ENCODE measurements at places on chromosomes 5 and 9.

GRCh38 chr5:158303275-158303674 lies 444.3 kb upstream of the CLINT1 start:
- no peak for DNase-seq

DNA sequence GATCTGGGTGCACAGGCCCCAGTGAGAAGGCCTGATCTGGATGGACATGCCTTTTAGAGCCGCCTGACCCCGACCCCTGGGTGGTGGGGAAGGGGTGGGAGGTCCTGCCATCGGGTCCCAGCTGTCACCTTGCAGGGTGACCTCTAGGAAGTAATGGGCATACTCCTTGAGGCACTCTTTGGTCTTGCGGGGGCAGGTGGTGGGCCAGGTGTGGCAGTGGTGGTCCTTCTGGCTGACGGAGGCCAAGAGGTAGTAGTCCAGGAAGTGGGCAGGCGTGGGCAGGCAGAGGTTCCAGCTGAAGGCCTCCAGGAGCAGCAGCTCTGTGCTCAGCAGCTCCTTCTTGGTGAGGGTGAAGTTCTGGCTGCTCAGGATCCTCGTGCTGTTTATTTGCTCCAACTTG lies 30.0 kb downstream of the FABP6 start:
- DNase-seq: no peak

GRCh38 chr5:169811680-169812079 lies 168.6 kb downstream of the INSYN2B start:
- no peak for DNase-seq

- DNase-seq: no peak
These were observed 301.1 kb downstream of the PRR16 start for GRCh38 chr5:120765189-120765588.

GRCh38 chr9:126294331-126295081 lies 32.1 kb upstream of the MVB12B start:
- no peak for DNase-seq

GRCh38 chr5:80835128-80835527 lies 125.0 kb upstream of the RASGRF2 start:
- no peak for DNase-seq

DNA sequence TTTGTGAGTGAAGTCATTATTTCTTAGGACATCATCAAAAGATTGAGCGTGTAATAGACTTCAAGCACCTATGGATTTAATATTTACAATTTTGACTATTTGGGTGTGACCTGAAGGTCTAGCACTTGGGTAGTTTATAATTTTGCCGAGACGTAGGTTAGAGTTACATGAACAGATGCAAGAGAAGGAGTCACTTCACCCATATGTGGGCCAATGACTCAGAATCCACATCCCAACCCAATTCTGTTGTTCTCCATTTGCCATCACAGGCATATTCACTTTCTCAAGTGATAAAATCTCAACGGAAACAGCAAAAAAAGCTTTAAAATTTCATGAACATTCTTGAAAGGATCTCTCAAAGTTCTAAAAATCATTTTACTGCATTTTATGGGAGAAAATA lies 12.1 kb upstream of the ERAP1 start:
- no peak for DNase-seq

DNA sequence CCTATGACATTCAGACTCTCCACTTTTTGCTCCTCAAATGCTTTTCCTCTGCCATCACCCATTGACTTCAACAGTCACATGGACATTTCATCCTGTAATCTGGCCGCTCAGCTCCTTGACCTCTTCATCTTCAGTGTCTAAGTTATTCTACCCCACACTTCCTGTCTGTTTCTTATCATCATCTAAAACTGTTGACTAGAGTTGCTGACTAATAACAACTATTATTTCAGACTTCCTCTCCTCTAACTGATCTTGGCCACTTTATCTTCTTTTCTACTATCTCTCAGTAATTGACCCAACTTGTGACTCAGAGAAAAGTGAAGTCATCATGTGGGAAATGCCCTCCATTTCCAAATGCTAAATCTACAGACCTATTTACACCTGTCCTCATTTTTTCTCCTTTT lies 254.7 kb upstream of the TRPC7 start:
- peak; percentile 90 for DNase-seq

DNA sequence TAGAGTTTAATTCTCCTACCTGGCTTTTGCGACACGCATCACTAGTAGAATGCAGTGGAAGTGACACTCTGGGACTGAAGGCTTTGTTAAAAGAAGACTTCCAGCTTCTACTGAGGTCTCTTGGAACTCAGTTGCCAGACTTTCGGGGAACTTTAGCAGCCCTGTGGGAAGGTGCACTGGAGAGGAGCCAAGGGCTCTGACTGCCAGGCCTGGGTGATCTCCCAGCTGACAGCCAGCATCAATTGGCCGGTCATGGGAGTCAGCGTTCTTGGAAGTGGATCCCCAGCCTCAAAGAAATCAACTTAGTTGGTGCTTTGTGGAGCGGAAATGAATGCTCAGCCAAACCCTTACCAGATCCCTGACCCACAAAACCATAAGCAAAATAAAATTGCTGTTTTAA lies 87.1 kb downstream of the OSTF1 start:
- DNase-seq: no peak

- no peak for DNase-seq
These were observed 77.8 kb downstream of the CFAP90 start for GRCh38 chr5:7773178-7773577.

GRCh38 chr9:126398403-126399058 lies 71.9 kb downstream of the MVB12B start:
- DNase-seq: no peak

DNA sequence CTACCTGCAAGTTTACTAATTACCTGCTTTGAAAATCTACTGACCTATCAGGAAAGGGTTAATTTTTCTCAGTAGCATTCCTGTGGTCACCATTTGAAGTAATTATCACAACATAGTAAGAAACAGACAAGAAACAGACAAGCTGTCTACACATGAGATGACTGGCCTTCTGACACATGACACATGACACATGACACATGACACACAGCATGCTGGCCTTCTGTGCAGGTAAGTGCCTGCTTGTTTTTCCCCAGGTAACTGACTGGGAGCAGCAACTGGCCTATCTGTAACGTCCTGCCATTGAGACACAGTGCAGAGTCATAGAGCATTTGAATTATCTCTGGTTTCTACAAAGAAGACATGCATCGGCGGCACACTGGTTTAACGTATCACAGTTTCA lies 222.4 kb downstream of the CTNND2 start:
- DNase-seq: no peak

DNA sequence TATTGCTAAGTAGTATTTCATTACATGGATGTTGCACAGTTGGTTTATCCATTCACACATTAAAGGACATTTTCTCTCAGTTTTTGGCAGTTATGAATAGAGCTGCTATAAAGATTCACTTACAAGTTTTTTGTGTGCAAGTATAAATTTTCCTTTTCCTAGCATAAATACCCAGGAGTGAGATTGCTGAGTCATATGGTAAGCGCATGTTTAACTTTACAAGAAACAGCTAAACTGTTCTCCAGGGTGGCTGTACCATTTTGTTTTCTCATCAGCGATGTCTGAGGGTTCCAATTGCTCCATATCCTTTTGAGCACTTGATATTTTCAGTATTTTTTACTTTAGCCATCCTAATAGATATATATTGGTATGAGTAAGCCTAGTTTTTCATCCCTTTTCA lies 16.4 kb upstream of the ABCA1 start:
- DNase-seq: no peak

DNA sequence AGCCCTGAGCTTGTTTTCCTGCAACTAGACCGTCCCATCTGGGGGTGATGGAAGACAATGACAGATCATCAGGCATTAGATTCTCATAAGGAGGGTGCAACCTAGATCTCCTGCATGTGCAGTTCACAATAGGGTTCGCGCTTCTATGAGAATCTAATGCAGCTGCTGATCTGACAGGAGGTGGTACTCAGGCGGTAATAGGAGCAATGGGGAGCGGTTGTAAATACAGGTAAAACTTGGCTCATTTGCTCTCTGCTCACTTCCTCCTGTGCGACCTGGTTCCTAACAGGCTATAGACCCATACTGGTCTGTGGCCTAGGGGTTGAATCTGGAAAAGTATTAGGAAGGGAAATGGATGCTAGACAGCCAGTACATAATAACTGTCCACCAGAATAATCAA lies 39.7 kb downstream of the PTTG1 start:
- DNase-seq: no peak

DNA sequence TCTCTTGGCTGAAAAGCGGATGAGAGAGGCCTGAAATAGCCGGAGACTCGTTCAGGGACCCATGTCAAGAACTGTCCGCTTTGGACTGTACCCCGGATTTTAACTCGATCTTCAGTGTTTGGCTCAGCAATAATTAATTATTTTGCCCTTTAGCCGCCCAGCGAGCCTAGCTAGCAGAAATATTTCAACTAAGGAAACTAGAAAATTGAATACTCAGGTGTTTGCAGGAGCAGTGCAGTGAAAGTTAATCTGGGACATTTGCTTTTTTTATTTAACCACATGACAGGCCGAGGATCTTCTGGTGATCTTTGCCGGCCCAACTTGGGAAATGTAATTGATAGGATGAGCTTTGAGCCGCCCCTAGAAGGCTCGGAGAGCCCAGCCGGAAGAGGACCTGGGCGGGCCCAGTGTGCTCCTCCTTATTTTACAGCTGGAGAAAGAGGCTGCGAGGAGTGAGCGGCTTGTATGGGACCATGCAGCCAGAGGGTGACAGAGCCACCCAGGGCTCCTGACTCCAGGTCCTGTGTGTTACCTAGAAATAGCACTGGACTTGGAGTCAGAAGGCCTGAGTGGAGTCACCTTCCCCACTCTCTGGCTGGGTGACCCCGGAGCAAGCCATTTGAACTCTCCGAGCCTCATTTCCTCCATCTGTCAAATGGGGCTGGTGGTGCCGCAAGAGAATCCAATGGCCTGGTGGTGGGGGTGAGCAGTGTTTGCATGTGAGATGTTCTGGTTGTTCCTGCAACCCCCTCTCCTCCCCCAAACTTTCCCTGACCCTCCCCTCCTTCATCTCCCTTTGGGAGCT lies 2.4 kb downstream of the PPARGC1B start:
- DNase-seq: no peak

DNA sequence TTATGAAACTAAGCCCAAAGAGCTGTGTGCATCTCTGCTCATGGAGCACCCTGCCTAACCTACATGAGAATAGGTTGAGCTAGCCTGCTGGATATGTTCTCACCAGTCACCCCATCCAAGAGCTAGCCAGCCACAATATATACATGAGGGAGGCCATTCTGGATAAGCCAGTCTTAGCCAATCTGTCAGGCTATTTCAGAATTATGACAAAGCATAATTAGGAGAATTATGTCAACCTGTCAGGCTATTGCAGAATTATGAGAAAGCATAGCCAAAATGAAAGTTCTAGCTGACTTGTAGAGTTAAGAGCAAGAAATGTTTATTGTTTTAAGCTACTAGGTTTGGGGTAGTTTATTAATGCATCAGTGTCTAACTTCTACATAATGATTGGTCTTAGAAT lies 189.8 kb downstream of the WDR70 start:
- DNase-seq: no peak

GRCh38 chr5:14250084-14250695 lies 107.0 kb downstream of the TRIO start:
- no peak for DNase-seq

- no peak for DNase-seq
These were observed 295.9 kb downstream of the PSAT1 start for GRCh38 chr9:78592811-78593210.

DNA sequence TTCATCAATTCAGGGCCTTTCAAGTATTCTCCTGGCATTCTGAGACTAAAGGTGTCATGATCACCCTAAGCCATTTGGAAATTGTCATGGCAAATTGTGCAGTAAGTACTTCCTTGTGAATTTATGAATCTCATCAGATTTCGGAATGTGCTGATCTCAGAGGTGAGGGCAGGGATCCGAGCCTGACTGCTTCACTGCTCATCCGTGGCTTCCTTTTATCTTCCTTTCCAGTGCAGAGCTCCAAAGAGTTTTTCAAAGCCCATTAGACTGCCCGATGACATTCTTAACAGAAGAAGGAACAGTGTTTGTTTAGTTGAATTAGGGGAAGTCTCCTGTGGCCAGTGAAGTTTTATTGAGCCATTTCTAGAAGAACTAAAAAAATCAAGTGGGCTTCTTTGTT lies 182.8 kb upstream of the GDNF start:
- DNase-seq: no peak

DNA sequence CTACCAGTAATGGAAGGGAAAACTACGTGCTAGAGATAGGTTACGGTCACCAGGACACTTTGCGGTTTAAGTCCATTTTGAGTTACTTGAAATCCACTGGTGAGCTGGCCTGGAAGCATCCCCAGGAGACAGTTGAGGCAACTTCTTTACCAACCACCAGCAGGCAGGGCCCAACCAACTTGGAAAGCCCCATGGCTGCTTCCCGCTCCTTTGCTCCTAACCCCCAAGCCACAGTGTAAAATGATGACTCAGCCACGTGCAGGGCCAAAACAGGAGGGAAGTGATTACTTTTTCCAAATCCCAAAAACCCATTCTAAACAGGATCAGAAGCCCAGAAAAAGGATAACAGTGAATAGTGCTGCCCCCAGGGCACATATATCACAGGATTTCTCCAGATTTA lies 87.4 kb downstream of the PAX5 start:
- DNase-seq: no peak

- no peak for DNase-seq
These were observed 130.2 kb upstream of the CCDC152 start for GRCh38 chr5:42626462-42626861.

DNA sequence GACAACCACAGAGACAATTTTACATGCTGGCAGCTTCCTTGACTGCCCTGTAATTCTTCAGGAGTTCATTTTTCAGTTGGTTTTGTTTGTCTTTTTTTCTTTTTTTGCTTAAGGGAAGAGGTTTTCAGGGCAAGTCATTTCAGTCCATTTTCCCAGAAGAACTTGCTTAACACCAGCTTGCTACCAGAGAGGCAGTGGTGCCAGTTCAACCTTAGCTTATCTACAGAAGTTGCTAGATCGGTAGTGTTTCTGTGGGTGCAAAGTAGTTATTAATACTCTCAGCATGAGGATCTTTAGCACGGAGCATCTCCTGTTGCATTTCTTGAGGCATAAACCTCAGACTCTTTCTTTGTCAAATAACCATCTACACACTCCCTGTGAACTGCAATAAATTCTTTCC lies 1.1 kb downstream of the SPEF2 start:
- DNase-seq: no peak

DNA sequence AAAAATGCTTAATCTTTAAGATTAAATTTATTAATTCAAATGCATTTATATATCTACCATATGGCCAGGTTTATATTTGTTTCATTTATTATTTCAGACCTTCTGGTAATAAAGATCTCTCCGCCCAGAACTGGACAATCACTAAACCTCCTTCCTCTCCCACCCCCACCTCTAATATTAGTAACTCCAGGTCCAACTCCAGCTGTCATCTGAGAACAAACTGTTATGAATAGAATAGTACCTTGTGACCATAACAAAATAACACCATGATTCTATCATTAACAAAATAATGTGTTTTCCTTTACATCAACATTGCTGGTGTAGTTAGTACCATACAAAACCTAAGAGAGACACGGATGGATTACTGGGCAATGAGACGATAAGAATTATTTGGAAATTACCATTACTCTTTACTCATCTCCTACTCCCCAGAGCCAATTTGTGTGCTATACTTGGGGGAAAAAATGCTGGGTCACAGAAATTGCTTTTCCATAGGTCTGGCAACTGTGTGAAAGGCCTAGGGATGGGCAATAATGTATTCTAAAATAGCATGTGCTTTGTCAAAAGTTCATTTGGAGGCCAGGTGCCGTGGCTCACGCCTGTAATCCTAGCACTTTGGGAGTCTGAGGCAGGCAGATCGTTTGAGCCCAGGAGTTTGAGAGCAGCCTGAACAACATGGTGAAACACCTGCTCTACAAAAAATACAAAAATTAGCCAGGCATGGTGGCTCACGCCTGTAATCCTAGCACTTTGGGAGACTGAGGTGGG lies 186.1 kb downstream of the ENC1 start:
- DNase-seq: no peak
